ENCODE measurements at places on chromosomes 2 and 18.

- no peak for DNase-seq
Observed at GRCh38 chr2:174794851-174795374, 30.6 kb upstream of the CHRNA1 start.

DNA sequence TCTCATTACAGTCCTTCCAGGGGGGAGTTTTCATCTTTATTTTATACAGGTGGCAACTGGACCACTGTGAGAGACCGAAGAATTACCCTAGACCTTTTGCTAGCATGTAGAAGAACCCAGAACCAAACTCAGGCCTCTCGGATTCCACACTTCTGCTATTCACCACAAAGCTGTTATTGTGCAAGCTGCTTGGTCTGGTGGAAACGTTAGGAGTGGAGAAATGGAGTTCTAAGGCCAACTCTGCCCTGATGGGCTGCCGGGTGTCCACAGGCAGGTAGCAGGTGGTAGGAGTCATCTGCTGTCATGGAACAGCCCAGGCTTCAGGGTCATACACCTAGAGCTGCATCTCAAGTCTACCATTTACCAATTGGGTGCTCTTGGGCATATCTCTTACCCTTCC, 218.8 kb downstream of the BCL11A start:
- no peak for DNase-seq

- no peak for DNase-seq
Observed at GRCh38 chr2:196480653-196481323, 158.7 kb upstream of the CCDC150 start.

- no peak for DNase-seq
Observed at GRCh38 chr18:37253394-37254235, 312.0 kb downstream of the CELF4 start.

- no peak for DNase-seq
Observed at GRCh38 chr18:58098706-58099105, 54.7 kb downstream of the NEDD4L start.

DNA sequence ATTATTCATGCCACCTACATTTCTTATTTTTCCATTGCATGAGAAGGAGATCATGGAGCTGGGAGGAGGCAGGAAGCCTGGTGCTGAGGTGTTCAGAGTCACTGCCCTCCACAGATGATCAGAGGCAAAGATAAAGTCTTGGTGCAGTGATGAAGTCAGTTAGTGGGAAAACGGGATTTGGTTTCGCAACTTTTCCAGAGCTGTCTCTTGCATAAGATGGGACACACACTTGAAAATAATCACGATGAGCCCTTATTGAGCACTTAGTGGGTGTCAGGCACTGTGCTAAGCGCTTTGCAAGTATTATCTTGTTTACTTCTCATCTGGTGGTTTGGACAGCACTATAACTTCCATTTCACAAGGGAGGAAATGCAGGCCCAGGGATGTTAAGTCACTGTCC, 222.1 kb upstream of the SMAD2 start:
- no peak for DNase-seq

DNA sequence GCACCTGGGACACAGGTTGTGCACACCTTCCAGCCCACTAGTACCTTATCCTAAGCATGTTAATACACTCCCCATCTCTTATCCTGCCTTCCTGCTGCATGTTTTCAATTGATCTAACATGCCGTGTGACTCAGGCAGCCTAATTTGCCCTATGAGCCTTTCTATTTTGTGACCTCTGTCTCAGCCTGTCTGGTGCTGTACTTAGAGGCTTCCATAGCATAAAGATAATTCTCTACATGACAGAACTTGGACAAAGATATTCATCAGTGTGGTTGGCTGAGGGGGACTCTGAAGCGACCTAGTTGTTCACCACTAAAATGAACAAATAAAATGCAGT, 8.6 kb upstream of the TMEM37 start:
- no peak for DNase-seq

GRCh38 chr2:20474757-20475566, 28.1 kb downstream of the RHOB start:
- DNase-seq = no peak

All from stimulated activated CD4-positive, alpha-beta T cell treated with anti-CD3 and anti-CD28 coated beads, Interleukin-1b, Interleukin-23, amount 100 ng/mL, for 1 hour (primary cell).